Epithelial cell of proximal tubule (primary cell): ENCODE measurements at places on chromosomes 3 and 15. TPM values are rescaled to one million over a fixed set of nuclear protein-coding genes. Genes with fewer than 3 reads are reported as not detected.

Gene SNRPN
- total RNA-seq, result 118 and 189 TPM in 2 replicates

Gene CASR
- total RNA-seq, result 0.06 TPM in 1 of 2 replicates, not detected in the other

DNA sequence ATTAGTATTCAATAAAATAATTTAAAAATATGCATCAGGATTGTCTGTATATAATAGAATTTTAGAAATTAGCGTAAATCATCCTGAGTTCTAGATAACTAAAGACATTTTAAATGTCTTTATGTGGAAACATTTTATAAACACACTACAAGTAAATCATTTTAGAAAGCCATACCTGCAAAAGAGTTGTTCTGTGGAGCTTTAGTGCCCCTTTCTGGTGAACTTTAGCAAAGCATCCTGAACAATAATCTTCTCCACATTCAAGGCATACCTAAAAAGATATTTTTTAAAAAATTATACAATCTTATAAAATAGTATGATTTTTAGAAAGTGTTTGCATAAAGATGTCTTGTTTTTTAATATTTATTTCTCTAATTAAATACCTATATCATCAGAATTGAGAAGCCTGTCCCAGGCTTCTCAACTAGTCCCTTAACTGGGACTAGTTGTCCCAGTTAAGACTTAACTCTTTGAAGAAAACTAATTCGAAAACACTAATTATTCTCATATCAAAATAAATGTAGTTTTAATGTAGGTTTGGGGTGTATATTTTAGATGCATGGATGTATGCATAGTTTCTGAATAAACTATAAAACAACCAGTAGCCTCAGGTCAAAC, 29.7 kb downstream of the ZBBX start:
- DNase-seq, result peak; percentile 1

- DNase-seq, result no peak
These were observed 41.9 kb upstream of the CCNB2 start for GRCh38 chr15:59063042-59063441.

GRCh38 chr3:50604628-50605588, 6.7 kb downstream of the CISH start:
- no peak for DNase-seq

Gene PLCH1
- total RNA-seq, result 3.1 and 3.2 TPM in 2 replicates

Gene DPH3
- total RNA-seq, result 12.6 and 19.0 TPM in 2 replicates

DNA sequence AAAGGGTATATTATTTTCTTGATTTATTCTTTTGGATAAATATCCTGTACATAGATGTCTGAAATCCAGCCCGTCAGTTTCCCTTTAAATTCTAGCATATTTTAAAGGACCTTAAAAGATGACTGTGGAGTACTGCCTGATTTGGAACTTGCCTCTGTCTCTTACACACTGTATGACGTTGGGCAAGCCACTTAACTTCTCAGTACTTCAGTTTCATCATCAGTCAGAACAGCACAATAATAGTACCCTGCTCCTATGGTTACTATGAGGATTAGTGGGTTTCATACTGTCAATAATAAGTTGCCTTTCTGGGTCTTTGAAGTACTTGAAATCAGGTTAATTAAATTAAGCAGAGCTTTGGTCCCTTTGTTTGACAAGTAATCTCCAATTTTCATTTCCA, 374.3 kb downstream of the TIGIT start:
- DNase-seq, result no peak

Gene CADPS
- not detected in 2 replicates for total RNA-seq

GRCh38 chr3:61353382-61353781, 102.1 kb upstream of the FHIT start:
- DNase-seq, result no peak

- DNase-seq, result no peak
These were observed 9.6 kb downstream of the UBL7 start for GRCh38 chr15:74451322-74451721.

Gene ARPP21
- not detected in 2 replicates for total RNA-seq

- no peak for DNase-seq
These were observed 45.8 kb upstream of the CCNB2 start for GRCh38 chr15:59059076-59059597.
